ENCODE measurements at places on chromosomes 6 and 20.

GRCh38 chr20:10978713-10979112 lies 304.9 kb upstream of the JAG1 start:
- DNase-seq, result no peak

GRCh38 chr6:19892260-19892659 lies 55.1 kb downstream of the ID4 start:
- DNase-seq, result peak; percentile 89

- DNase-seq, result no peak
Observed at GRCh38 chr20:24665196-24665595, 195.8 kb downstream of the SYNDIG1 start.

- DNase-seq, result no peak
Observed at GRCh38 chr6:140485740-140486449, 1111.4 kb upstream of the CITED2 start.

DNA sequence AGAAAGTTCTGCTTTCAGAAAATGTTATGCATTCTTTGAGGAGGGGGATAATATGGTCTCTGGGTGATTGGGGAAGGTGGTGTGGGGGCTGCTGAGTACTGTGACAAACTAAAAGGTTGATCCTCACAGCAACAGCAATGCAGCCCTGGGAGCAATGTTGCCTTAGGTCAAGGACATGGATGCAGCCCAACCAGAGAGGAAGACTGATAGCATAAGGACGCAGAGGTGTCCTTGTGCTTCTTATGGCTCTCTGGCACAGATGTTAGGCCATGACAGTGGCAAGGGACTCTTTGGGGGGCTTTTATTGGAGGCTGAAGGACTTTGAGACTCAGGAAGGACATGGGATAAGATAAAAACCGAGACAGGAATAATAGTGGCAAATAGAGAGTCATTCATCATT lies 186.2 kb upstream of the PHACTR1 start:
- no peak for DNase-seq

DNA sequence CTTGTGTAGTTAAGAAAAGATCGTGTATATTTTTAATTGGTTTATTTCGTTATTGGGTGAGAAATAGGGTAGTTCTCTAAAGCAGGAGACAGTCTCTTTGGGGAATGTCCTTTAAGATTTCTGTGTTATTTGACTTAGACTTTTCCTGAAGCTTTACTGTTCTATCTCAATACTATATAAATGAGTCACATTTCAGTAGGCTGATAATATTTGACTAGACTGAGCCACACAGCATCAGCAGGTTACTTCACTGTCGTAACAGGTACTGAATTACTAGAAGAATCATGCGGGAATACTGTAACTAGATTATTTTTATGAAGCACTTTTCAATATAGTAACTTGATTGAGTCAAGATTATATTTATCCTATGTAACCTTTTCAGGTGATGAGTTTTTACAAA lies 1.4 kb downstream of the SMAP1 start:
- DNase-seq, result no peak

DNA sequence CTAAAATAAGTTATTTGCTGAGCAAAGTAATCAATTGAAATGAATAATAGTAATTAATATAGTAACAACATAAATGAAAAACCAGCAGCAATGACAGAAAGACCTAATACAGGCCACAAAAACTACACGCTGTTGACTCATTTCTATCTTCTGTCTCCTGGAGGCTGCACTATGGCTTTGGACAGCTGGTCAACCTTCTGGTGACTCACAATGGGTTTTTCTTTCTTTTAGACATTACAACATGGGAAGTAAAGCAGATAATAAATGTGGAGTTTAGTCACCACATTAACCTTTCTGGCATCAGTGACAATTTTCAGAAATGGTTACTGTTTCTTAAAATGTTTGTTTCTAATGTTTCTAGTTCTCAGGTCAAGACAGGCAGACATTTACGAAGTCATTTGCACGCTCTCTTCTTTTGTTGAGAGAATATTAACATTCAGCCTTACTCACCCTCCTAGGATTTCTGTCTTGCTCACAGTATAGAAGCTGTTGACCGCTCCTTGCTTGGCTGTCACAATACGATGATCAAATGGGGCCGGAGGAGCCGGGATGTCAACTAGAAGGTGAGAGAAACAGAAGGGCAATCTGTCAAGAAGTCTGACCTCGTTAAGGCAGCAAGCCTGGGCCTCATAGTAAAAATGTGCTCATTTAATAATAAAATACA lies 62.2 kb downstream of the MYLK4 start:
- no peak for DNase-seq

DNA sequence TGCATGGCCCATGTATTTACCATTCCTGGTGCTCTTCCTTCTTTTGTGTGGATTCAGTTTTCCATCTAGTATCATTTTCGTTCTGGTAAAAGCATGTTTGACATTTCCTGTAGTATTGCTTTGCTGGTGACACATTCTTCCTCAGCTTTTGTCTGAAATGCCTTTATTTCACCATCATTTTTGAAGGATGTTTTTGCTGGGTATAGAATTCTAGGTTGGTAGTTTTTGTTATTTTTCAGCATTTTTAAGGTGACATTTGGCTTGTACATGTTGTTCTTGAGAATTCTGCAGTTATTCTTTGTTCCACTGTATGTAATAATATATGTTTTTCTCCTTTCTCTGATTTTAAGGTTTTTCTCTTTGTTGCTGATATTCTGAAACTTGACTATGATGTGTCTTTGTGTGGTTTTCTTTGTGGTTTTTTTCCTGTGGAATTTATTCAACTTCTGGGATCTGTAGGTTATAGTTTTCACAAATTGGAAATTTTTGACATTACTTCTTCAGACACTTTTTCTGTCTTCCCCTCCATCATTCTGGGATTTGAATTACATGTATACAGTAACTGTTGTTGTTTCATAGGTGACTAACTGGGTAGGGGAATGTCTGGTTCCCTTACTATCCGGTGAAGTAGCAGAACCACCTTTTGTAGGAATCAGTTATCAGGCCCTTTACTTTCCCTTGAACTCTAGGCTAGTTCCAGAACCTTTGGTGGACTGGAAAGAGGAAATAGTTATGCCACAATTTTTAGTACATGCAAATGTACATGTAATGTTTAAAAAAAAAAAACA lies 30.2 kb downstream of the SNX9 start:
- DNase-seq, result no peak

- DNase-seq, result no peak
Observed at GRCh38 chr6:45377043-45377553, 636 bp downstream of the SUPT3H start.

GRCh38 chr20:50120935-50121693 lies 8.2 kb upstream of the UBE2V1 start:
- no peak for DNase-seq

- no peak for DNase-seq
Observed at GRCh38 chr6:116388924-116389323, 18.2 kb downstream of the DSE start.

DNA sequence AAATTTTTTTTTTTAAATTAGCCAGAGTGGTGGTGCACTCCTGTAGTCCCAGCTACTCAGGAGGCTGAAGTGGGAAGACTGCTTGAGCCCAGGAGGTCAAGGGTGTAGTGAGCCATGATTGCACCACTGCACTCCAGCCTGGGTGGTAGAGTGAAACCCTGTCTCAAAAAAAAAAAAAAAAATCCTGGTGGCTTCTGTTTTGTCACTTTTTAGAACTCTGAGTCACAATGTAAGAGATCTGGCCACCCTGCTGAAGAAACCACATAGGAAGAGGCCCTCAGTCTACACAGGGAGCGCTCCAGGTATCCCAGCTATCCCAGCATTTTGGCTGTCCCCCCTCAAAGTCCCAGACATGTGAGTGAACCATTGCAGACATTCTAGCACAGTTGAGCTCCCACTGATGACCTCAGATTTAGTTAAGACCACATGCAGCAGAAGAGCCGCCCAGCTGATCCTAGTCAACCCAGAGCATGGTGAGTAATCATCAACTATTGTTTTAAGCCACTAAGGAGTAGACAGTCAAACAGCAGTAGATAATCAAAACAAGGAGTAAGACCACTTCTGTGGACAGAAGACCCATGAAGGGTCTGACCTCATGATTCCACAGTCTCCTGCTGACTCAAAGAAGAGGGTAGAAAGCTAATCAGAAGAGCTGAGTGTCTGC lies 12.7 kb upstream of the ARFGEF2 start:
- no peak for DNase-seq

- DNase-seq, result peak; percentile 97
Observed at GRCh38 chr6:43120944-43121913, 45.1 kb downstream of the PTK7 start.
